Anterior cingulate cortex (tissue), 58 donors: ENCODE measurements at places on chromosomes 11 and 22.

- DNase-seq = peak; percentile 20
These were observed 244.7 kb downstream of the SOX6 start for GRCh38 chr11:16111690-16112089.

GRCh38 chr22:39315389-39315788, 4.0 kb downstream of the RPL3 start:
- no peak for DNase-seq

DNA sequence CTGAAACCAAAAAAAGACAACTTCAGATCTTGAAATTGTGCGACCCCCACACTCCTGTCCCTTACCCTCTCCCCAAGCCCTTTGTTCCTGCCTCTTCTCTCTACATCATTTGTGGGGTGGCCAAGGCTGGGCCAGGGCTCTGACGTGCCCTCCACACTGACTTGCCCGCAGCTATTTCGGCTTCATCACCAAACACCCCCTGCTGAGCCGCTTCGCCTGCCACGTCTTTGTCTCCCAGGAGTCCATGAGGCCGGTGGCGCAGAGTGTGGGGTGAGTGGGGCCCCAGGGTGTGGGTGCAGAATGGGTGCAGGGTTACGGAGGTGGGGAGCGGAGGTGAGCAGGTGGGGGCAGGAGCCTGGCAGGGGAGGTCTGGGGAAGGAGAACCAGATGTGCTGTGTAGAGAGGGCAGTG, 9.5 kb downstream of the MAPK8IP2 start:
- DNase-seq = no peak

DNA sequence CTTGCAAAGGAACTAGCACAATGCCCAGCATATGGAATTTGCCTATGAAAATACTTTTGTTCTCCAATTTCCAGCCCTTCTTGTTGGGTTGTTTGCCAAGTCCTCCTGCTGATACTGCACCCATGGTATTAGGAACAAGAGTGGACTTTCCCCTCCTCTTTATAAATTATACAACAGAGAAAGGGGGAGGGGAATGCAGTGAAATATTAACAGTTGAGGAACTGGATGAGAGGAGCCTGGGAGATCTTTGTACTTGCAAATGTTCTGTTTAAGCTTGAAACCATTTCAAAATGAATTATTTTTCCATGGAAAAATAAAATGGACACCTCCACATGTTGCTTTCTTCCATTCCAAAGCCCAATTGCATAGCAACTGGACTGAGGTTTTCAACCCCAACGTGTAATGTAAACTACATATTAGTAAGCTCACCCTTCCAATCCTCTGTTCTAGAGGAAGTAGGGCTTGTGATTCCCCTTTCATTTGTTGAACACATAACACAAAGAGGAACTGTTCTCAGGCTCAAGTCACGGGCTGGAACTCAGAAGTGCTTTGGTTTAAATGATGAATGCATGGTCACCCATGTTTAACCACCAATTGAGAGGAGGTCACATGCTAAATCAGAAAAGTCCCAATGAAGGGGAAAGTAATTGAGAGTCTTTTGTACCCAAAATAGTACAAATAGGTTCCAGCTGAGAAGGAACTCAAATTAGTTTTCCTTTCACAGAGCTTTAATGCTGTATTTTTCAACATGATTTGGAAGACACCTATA, 66.2 kb upstream of the ZC3H12C start:
- DNase-seq = no peak

DNA sequence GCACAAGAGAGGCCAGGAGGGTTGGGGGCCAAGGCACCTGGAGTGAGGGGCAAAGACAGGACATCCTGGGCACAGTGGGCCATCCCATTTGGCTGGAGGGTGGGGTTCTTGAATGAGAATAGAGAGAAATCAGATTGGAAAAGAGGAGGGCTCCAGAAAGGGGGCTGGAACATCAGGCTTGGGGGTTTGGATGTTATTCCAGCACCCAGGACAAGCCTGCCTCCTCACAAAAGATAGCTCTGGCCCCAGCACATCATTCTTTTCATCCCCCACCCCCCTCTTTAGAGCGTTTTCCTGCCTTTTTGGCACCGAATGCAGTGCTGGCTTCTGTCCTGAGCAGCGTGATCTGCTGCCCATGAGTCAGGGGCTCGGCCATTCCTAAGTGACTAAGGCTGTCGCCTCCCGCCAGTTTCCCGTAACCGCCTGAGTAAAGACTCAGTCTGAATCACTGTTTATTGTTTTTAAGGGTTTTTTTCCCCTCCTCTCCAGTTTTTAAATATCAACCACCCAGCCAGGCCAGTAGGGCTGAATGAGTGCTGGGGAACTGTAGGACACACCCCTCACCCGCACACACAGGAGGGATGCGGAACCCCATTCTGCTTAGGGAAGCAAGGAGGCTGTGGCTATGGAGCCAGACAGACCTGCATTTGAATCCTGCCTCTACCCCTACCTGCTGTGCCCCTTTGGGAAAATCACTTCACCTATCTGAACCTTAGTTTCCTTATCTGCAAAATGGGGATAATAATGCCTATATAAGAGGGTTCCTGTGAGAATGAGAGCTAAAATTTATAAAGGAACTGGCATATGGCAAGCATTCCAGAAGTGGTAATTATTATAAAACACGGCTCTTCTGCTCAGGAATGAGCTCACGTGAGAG, 32.4 kb upstream of the NAV2 start:
- no peak for DNase-seq

GRCh38 chr11:117613521-117613920, 183.5 kb downstream of the DSCAML1 start:
- DNase-seq = no peak

DNA sequence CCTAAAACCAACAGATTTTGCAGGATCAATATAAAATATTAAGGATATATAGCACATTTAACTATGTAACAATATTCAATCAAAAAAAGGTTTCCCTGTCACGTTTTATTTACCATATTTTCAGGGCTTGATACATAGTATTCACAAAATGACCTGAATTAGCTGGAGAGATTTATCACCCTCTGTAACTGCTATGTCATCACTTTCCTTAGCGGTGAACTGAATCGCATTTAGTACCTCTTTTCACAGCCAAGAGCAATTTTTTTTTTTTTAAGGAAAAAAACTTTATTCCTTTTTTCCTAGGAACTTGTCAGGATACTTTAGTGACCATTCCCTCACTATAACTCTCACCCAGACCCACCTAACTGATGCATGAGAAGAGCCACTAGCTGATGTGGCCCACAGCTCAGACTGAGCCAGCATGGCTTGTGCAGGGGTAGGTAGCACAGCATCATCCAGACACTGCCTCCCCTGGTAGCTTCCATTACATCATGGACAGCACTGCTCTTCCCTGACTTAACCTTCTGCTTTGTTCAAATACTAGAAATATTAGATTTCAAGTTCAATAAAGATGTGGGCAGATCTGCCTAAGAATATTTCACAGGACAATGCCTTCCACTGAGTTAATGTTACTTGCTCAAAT, 17.0 kb upstream of the GPR83 start:
- DNase-seq = no peak

- no peak for DNase-seq
These were observed 39.0 kb downstream of the SLCO2B1 start for GRCh38 chr11:75189911-75190310.

GRCh38 chr11:72220696-72221363, 3.7 kb upstream of the INPPL1 start:
- no peak for DNase-seq

DNA sequence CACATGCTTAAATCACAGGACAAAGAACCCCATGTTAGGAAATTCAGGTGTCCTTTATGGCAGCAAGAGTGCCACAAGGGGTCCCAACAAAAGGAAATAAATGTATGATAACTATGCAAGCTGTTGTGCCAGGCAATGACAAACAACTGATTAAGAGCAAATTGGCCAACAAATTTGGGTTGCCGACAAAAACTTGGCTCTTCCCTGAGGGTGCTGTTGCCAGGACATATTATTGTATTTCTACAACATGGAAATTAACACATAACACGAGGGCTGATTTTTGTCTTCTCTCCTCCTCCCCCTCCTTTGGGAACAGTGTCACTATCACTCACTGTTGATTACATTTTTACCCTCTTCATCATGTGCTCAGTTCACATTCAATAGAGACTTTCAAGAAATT, 56.0 kb downstream of the LRRC4C start:
- no peak for DNase-seq

- DNase-seq = peak; percentile 83
These were observed at the start of gene MADD for GRCh38 chr11:47269829-47270305. MADD (plus strand) TSS chr11:47270133.

- no peak for DNase-seq
These were observed 21.5 kb downstream of the TSPAN4 start for GRCh38 chr11:863910-864827.

- no peak for DNase-seq
These were observed 258.1 kb downstream of the MN1 start for GRCh38 chr22:27543460-27543859.

DNA sequence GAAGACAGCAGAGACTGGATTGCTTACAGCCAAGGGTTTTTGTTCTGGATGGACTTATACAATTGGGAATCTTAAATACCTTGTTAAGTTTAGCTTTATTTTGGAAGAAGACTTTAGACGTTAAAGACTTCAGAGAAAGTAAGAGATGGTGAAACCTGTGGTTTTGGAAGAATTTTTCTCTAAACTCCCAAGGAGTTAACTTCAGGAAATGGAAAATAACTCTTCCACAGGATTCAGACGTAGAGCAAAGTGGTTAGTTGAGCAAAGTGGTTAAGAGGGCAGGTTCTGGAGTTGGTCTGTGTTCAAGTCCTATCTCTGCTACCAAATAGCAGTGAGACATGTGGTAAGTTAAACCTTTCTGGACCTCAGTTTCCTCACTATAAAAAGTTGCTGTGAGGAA, 12.8 kb downstream of the PITPNB start:
- no peak for DNase-seq

DNA sequence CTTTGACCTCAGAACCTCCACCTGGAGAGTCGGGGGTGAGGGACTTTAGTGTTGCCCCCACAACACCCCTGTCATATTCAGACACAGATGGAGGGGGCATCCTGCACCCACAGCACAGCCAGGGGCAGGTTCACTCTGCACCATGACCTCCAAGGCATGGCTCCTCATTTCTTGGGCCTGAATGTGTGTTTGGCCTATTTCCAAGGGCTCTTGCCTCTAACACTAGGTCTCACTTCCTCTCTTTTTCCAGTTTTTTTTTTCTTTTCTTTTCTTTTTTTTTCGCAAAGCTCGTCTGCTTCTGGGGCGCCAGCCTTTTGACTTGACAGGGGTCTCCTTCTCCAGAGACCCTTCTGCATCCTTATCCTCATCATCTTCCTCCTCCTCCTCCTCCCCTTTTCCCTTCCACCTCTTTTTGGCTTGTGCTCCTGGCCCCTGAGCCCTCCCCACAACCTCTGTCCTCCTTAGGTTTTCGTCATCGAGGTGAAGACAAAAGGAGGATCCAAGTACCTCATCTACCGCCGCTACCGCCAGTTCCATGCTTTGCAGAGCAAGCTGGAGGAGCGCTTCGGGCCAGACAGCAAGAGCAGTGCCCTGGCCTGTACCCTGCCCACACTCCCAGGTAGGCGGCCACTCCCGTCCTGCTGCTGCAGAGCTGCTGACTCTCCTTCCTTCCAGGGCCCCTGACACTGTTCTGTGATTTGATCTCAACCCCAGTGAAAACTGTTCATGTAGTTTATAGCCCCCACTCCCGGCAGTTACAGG, 3.8 kb downstream of the NCF4 start:
- DNase-seq = no peak

- DNase-seq = no peak
These were observed 3.1 kb downstream of the SAA2 start for GRCh38 chr11:18245396-18245795.

- DNase-seq = no peak
These were observed 35.6 kb upstream of the TMEM123 start for GRCh38 chr11:102488208-102488607.

- no peak for DNase-seq
These were observed 29.0 kb downstream of the LAYN start for GRCh38 chr11:111569476-111569875.

GRCh38 chr11:115911613-115912346, 407.6 kb upstream of the CADM1 start:
- no peak for DNase-seq

DNA sequence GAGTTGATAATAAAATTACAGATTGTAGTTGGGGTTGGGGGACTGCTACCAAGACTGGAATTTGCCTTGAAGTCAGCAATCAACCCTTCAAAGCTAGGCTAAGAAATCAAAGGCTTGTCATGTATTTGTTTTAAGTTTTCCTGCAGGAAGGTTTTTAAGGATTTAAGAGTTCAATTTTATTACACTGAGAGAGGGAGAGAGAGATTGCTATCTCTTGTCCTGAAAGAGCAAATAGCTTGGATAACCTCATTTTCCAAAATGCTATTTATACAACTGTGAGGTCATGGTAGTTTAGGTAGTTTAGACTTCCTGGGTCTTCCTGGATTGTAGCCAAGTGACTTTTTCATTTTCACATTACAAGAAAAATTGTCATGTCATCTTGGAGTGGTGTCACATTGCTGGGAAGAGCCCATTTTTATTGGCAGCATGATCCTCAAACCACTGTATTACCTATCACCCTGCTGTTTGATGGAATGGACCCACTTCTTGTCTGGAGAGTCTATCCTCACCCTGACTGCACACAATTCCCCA, 10.1 kb upstream of the PRSS23 start:
- DNase-seq = no peak
